ENCODE measurements at places on chromosomes 6 and 20. TPM values are rescaled to one million over a fixed set of nuclear protein-coding genes. Genes with fewer than 3 reads are reported as not detected.

The UNC5CL gene
- not detected for total RNA-seq

The SLC35F1 gene
- total RNA-seq, result not detected

The DDO gene
- not detected for total RNA-seq

- no peak for DNase-seq
Measured at GRCh38 chr6:93183531-93183972, 235.8 kb downstream of the EPHA7 start.

- DNase-seq, result no peak
Measured at GRCh38 chr6:107666084-107666980, 157.8 kb downstream of the SCML4 start.

- no peak for DNase-seq
Measured at GRCh38 chr6:99093456-99094190, 145.9 kb upstream of the FBXL4 start.
